ENCODE measurements at places on chromosomes 2 and 18.

GRCh38 chr2:1731963-1732768 is 12.1 kb downstream of the PXDN start:
- DNase-seq: peak; percentile 97

DNA sequence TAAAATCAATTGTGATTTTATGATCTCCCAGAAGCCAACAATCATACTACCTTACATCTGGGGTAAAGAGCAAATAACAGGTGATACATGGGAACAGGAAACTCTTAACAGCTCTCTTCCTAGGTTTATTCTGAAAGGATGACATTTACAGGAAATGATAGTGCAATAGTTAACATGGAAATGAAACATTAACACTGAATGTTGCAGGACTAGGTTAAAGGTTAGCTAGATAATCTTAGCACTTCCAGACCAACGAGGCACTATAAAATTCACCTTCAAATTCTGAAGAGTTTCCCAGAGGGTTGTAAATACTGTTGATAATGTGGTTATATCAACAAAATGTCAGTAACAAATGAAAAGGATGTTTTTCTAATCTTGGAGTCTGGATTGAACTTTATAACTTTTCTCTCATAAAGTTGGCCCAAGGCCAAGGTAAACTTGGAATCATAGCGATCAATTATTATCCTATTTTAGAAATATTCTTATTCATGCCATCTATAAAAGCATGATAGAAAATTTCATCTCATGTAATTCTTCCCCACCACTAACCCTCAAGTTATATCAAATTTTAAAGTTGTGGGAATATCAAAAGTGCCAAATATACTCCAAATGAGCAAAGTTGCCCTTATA is 32.9 kb upstream of the GCG start:
- DNase-seq: no peak

DNA sequence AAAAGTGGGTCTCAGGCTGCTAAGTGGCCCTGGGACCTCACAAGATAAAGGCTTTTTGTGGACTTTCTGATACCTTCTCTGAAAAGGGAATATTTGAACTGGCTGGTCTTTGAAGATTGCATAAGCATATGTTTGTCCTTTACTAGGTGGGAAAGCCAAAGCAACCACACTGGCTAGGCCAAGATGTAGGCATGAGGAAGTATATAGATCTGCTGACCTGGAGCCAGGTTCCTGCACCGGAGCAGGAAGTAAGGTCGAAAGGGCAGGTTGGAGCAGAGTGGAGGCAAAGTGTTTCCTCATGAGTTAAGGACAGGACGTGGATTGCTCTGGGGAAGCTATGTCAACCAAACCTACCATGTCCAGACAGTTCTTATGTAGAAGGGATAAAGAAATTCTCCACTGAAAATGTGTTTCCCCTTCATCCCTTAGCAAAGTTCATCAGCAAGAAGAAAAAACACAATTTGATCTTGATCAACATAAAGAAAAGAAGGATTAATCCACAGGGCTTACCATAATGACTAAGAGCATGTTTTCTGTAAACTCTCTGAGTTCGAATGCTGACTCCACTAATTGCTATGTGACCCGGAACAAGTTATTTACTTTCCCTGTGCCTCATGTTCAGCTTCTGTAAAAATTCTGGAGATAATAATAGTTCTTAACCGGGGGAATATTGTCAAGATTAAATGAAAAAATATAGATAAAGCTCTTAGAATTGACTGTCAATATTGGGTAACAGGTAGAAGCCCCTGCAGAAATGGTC is 156.1 kb upstream of the SRD5A2 start:
- no peak for DNase-seq

GRCh38 chr2:224952936-224953657 is 89.2 kb downstream of the DOCK10 start:
- DNase-seq: no peak

- no peak for DNase-seq
Measured at GRCh38 chr2:136538489-136538888, 226.9 kb upstream of the THSD7B start.

DNA sequence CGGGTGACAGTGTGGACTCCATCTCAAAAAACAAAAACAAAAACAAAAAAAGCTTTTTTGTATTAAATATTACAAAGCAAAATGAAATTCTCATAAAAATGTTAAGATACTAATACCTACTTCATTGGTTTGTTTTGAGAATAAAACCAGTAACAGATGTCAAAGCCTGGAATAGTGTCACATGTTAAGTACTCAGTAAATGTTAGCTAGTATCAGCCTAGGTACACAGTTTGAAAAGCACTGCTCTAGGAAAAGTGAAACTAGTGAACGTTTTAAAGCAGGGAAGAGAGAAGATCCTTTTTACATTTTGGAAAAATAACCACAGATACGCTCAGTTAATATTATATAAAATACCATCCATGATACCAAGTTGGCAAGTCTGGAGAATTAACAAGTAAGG is 37.1 kb upstream of the ADAM17 start:
- no peak for DNase-seq

GRCh38 chr2:182503886-182504285 is 77.0 kb upstream of the PDE1A start:
- no peak for DNase-seq

DNA sequence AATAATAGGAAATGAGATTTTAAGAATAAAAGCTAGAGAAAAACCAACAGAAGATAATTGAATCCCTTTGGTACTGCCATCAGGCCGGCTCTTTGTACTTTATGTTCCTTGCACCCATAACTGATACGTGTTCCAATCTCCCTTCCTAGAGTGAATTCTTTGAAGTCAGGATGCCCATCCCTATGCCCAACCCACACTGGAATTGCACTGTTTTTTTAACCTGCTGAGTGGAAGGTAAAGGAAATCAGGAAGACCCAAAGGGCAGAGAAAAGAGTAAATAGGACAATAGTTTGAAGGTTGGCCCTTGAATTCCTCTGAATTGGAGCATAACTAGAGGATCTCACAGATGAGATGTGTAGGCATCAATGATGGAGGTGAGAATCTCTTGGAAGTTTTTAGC is 4.4 kb upstream of the ATG16L1 start:
- no peak for DNase-seq

DNA sequence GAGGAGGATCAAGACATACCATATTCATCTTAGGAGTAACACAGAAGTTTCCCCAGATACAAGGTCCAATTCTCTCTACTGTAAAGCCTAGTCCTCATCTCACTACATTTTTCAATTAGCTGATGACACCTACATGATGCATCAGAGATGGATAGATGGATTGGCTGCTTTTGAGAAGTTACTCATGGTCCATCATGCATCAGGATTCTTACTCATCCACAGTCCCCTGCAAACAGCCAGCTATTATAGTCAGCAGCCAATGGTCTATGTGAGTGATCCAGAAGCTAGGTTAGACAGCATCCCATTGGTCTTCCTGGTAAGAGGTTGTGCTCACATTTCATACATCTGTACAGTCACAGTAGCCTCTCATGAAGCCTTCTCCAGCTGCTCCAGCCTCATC is 154.5 kb upstream of the NRP2 start:
- DNase-seq: no peak

GRCh38 chr2:231883468-231883881 is 42.7 kb downstream of the NPPC start:
- peak; percentile 56 for DNase-seq

DNA sequence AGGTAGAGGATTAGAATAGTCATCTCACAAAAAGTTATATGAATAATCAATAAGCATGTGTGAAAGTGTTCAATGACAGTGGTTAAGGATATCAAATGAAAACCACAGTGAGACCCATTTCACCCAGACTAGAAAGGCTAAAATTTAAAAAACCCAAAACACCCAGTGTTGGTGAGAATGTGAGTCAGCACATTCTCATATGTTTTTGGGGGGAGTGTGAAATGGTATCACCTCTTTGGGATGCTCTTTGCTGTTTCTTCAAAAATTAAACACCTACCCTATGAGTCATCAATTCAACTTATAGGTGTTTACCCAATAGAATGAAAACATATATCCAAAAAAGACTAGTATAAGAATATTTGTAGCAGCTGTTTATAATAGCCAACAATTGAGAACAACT is 69.8 kb downstream of the MAP3K20 start:
- no peak for DNase-seq

DNA sequence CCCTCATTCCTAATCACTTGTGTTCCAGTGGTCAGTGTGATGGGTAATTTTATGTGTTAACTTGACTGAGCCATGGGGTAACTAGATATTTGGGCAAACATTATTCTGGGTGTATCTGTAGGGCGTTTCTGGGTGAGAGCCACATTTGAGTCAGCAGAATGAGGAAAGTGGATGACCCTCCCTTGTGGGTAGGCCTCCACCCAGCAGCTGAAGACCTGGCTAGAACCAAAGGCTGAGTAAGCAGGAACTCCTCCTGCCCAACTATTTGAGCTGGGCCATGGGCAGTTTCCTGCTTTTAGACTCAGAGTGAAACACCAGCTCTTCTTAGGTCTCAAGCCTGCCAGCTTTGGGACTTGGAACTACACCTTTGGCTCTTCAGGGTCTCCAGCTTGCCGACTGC is 141.8 kb downstream of the ACKR3 start:
- no peak for DNase-seq

GRCh38 chr2:192010073-192010472 is 163.2 kb upstream of the CAVIN2 start:
- no peak for DNase-seq

GRCh38 chr2:54605836-54606235 is 117.6 kb upstream of the EML6 start:
- DNase-seq: peak; percentile 42

GRCh38 chr18:63126134-63127069 is 193.2 kb downstream of the BCL2 start:
- DNase-seq: no peak

GRCh38 chr2:151975460-151976414 is 123.1 kb downstream of the CACNB4 start:
- DNase-seq: no peak

- DNase-seq: no peak
Measured at GRCh38 chr2:123073371-123073770, 951.7 kb upstream of the CNTNAP5 start.

DNA sequence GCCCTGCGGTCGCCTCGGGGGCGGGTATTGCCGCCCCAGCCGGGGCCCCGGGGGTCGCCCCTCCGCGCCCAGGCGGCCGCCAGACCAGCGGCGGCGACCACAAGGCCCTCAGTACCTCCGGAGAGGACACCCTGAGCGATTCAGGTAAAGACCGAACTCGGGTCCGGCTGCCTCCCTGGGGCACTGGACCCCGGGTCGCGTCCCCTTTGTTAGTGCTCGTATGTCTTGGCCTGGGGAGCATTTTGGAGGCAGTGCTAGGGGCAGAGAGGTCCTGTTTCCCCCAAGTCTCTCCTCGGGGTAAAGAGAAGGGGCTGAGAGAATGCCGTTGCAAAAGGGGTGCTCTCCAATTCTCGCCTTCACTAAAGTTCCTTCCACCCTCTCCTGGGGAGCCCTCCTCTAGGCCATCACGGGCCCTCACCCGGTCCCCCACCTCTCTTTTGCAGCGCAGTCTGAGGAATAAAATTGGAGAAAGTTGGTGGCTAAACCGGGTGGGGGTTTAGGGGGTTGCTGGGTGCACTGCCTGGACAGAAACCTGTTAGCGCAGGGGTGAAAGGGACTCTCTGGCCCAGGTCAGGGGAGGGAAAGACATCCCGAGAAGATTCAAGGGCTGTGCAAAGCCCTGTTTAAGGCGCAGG is 2.5 kb downstream of the MYCN start:
- DNase-seq: no peak

DNA sequence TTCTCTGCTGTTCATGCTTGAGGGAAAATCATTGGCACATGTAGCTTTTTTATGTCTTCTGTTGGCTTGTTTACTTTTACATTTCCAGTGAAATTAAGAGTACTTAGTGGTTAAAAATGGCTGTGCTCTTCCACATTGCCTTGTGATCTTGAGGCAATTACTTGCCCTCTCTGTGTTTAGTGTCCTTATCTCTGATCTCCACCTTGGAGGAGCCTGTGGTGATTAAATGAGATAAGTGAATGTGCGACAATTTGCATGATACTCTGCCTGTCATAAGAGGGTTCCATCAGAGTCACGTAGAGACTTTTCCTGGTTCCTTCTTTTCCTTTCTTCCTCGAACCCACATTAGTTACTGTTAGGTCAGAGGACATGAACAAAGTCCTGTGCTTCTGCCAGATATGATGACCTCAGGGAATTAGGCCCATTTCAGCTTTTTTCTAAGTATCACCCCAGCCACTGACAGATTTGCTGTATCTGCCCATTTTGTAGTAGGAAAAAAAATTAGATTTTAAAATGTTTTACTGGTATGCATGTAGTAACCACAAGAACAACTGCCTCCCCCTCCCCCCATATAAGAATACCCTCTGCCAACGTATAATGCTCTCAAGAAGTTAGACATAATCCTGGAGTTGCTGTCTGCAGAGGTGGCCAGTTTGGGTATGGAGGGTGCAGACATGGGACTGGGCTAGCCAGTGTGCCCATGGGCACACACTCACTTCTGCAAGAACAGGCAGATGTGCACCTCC is 51.9 kb downstream of the TET3 start:
- DNase-seq: no peak

GRCh38 chr2:36459725-36460137 is 104.2 kb downstream of the CRIM1 start:
- DNase-seq: no peak

- no peak for DNase-seq
Measured at GRCh38 chr2:174322149-174322548, 12.6 kb upstream of the SP9 start.

DNA sequence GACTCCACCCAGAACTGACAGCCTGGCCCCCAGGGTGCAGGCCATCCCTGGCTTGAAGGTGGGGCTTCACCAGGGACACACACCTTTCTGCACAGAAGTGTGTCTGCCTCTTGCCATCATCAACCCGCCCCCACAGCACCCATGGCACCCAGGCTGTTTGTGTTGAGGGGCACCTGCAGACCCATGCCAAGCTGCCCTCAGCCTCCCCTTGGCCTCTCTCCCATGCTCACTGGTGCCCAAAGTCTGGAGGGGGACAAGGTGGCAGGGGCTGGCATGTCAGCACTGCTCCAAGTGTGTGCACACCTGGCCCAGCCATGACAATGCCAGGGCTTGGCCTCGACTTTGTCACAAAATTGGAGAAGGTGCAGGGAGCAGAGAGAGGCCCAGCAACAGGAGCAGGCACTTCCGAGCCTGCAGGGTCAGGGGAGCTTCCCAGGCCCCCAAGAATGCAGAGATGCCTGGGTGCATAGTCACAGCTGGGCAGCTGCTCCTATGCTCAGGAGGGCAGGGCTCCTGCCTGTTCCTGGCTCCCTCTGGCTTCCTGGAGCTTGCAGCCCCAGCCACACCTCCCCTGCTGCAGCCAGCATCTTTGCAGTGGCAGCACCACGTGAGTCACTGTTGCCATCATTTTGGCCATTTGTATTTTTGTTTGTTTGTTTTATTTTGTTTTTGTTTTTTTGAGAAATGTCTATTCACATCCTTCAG is 280.6 kb upstream of the UBE2E3 start:
- no peak for DNase-seq

Measured in fibroblast of skin of left quadriceps (primary cell).